ENCODE measurements at places on chromosomes 11 and 22.
A peak's percentile ranks its signal among the peaks of the same experiment; 100 is the strongest.

DNA sequence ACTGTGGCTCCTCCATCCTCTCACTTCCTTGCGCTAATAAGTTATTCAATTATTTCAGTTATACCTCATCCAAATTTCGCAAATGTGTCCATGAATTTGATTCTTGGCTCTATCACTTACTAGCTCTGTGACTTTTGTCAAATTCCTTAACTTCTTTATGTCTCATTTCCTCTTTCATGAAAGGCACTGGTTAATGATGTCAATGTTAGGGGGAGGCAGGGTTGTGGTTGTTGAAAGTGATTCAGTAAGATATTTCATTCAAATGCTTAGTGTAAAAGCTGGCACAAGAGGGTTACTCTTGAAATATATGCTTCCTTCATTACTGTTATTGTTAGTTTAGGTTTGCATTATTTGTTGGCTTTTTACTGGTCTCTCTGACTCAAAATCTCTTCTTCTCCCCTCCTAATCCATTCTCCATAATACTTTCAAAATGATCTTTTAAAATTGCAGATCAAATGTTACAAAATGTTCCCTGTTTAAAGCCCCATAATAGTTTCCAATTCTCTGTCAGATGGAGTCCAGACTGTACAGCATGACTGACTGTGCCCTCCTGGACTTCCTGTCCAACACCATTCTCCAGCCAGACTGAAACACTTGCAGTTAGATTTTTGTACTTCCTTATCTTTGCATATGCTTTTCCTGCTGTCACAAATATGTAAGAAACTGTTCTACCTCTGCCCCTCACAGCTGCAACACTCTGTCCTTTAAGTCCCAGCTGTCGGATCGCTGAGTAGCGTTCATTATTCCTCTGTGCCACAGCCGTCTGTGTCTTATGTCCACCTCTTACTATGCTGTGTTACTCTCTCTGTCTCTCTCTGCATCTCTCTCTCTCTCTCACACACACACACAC is 510.6 kb upstream of the RAG2 start:
- DNase-seq, result no peak

DNA sequence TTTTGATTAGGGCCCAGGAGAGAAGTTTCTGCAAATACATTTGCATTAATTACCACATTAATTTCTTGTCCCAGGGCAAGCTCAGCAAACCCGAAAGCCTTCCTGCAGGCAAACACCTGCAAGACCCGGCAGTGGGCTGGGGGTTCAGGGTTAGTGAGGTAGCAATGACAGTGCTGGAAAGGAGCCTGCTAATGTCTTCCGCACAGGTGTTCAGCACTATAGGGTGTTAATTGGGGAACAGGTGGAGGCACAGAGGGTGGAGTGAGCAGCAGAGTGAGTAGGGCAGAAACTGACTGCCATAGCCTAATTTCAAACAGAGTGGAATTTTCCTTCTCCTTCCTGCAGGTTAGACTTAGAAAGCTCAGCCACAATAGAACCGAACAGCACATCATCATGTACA is 50.9 kb upstream of the UBASH3B start:
- DNase-seq, result no peak

DNA sequence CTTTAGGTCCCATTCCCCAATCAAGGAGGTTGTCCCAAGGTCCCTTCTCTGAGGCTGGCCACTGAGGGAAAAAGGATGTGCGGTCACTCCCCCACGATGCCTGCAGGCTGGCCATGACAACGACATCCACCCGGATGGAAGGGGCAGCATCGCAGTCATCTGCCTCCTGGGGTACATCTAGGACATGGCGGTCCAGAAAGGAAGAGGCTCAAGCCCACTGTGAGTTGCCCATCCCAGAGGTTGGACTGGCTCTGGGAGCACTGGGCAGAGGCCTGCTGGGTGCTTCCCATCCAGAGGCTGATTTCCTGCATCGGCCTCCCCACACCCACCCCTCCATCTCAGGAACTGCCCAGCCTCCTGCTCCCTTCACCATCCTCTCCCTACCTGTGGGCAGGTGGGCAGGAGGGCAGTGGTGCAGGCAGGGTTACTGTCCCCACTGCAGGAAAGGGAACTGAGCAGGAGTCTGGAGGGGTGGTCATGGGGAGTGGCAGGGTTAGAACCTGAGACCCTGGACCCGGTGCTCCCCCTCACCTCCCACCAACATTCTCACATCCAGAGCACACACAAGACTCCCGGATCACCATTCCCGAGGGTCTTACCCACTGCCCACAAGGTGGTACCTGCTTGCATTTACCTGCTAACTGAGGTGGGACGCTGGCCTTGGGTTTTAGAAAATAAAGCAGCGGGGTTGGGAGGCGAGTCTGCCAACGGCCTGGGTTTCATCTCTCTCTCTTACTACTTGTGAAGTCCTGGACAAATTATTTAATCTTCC is 4.4 kb downstream of the RCE1 start:
- peak; percentile 4 for DNase-seq

DNA sequence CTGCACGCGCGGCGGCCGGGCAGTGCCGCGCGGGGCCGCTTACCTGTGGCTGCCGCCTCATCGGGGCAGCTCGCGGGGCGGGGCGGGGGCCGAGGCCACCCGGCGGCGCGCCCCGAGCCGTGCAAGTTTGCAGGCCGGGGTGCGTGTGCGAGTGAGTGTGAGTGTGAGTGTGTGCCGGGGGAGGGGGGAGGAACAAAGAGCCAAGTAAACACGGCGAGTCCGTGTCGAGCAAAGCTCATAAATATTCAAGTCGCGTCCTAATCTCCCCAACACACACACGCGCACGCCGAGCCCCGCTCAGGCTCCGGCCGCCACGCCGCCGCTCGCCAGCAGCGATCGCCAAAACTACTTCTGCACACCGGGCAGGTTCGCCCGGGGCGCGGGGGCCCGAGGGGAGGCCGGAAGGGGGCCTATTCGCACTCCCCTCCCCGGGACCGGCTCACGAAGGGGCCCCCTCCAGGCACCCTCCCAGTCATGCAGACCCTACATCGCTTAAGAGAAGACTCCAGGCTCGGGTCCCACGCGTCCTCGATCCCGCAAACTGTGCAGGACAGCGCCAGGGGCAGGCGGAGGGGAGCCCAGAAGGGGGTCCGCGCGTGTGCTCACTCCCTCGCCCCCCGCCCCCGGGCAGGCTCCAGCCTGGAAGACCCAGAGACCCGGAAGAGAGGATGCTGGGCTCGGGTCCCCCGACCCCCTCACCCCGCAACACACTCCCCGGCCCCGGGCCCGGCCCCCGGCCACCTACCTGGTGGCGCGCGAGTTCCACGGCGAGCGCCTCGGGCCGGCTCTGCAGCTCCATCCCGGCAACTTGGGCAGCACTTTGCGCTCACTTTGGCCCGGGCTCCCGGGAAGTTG is 827 bp downstream of the PHF21B start:
- DNase-seq, result no peak

- DNase-seq, result no peak
Measured at GRCh38 chr11:19327280-19327679, 86.5 kb upstream of the E2F8 start.

DNA sequence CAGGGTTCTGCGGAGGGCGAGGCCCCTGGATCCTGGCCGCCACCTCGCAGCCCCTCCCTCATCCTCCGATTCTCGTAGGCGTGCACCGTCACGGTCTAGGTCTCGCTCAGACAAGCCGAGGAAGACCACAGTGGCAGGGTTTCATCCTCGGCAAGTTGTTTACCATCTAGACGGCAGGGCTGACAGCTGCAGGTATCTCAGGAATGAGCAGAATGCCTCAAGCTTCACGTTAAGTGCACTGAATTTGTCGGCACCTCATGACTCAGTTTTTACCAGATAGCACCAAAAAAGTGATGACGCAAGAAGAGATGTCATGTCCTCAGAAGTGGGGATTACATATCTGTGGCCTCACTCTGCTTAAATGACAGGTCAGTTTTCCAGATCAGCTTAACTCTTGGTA is 35.1 kb downstream of the WT1 start:
- no peak for DNase-seq

DNA sequence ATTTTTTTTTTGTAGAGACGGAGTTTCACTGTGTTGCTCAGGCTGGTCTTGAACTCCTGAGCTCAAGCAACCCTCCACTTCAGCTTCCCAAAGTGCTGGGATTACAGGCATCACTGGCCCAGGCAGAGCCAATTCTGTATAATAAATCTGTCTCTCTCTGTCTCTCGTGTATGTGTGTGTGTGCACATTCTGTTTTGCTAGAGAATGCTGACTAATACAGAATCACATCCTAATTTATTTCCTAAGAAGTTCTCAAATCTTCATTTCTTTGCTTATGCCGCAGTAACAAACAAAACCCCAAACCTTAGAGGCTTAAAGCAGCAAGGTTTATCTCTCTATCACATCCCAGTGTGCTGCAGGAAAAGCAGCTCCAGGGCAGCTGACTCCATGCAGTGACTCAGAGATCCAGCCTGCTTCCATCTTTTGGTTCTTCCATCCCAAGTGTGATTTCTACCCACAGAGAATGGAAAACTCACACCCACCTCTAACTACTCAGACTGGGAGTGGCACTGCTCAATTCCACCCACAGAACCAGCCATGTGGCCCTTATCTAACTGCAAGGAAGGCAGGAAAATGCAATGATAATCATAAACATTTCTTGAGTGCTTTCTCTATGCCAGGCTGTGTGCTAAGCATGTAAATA is 35.1 kb upstream of the LRRC10B start:
- no peak for DNase-seq

DNA sequence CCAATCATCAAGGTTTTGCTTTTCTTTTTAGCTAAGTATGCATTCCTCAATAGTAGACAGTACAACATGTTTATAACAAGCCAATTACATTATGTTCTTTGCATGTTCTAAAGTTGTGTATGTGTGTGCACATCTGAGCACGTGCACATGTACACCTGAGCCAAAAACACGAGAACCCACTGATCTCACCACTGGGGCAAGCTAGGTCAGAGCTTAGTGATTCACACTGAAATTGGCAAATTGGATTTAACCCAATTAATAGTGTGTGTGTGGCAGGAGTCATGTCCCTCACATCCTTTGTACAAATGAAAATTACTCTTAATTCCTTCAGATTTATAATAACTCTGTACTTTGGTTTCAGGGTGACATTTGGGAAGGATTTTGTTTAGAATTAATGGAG is 145.7 kb upstream of the TEAD1 start:
- DNase-seq, result no peak

DNA sequence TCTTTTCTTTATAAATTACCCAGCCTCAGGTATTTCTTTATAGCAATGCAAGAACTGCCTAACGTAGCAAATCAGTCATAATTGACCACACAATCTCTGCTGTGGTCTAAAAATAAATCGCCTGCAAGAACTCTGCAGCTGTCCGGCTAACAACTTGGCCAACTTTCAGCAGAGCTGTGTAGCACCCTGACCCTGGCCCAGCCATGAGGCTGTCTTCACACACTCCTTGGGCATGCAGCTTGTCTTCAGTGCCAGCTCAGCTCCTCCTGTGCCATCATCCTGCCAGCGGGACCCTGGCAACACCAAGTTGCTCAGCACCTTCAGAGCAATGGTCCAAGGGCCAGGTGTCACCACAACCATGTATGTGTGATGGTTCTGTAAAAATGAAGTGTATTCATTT is 355.6 kb downstream of the OPCML start:
- DNase-seq, result no peak

- no peak for DNase-seq
Measured at GRCh38 chr22:42711895-42712837, 8.5 kb downstream of the A4GALT start.

Data from T-helper 17 cell (primary cell).